Stimulated activated CD8-positive, alpha-beta memory T cell treated with anti-CD3 and anti-CD28 coated beads, Interleukin-12 subunit alpha, Interleukin-12 subunit beta, amount 100 ng/mL, for 4 hours (primary cell): ENCODE measurements at places on chromosomes 7 and 10.

GRCh38 chr7:144019457-144019856 lies 19.3 kb downstream of the OR6B1 start:
- DNase-seq = no peak

DNA sequence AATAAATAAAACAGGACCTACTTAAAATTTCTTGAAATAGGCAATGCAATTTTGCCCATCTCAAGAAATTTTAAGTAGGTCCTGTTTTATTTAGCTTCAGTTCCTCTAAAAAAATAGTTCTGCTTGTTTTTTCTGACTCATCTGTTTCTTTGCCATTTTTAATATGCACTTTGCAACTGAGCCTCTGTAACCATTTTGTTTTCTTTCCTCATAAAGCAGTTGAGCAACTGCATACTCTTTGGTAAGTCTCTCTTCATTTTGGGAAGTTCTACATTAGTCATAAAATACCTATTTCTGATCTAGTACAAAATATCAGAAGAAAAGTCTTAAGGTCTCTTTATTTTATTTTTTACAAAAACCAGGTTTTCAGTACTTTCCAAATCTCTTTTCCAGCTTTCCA lies 18.0 kb downstream of the TAS2R40 start:
- DNase-seq = no peak

DNA sequence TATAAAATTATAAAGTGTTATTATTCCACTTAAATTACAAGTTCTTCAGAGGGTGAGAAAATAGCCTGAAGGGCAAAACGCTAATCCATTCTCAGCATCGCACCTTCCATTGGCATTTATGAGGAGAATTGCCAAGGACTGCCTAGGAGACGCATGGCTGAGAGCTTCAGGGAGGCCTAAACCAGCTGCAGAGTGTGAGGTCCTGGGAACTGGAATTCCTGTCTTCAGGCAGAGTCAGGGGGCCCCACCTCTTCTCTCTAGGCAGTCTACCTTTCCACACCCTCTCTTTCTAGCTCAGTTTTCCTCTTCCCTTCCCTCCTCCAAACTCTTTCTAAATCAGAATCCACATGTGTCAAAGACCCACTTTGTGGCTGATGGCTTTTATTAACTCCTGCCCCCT lies 35.3 kb downstream of the LRRC72 start:
- DNase-seq = no peak

DNA sequence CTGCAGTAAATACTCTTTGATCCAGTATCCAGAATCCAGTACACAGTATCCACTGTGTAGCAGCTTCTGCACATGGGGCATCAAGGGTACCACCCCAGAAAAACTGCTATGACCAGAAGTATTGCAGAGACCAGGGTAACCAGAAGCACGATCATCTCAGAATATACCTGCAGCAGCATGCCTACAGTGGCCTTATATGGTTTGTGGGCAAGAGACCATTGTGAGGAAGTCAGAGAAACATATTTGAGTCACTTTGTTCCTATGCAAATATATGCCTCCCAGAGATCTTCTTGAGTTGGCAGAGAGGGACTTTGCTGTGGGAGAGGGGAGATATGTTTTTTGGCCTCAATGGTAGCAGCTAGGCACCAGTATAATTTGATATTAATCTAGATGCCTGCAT lies 206.4 kb upstream of the LRRTM3 start:
- no peak for DNase-seq

GRCh38 chr10:86003201-86003621 lies 363.4 kb downstream of the GRID1 start:
- no peak for DNase-seq

- no peak for DNase-seq
Observed at GRCh38 chr10:78605800-78606350, 462.9 kb upstream of the ZMIZ1 start.

DNA sequence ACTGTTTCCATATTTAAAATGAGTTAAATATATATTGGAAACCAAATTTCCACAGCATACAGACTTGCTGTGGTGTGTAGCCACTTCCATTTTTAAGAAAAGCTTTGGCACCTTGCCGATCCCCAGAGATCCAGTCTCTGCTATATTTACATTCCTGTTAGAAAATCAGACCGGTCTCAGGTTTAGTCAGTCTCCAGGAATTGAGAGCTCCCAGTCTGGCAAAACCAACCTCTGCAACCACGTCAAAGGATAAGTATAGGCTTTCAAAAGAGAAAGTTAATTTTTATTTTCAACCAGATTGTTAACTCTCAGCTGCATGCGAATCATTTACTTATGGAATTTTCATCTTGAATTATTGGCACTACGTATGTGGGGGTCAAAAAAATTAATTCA lies 28.2 kb downstream of the PUS7 start:
- DNase-seq = no peak

- no peak for DNase-seq
Observed at GRCh38 chr7:105596866-105597265, 15.6 kb upstream of the EFCAB10 start.

DNA sequence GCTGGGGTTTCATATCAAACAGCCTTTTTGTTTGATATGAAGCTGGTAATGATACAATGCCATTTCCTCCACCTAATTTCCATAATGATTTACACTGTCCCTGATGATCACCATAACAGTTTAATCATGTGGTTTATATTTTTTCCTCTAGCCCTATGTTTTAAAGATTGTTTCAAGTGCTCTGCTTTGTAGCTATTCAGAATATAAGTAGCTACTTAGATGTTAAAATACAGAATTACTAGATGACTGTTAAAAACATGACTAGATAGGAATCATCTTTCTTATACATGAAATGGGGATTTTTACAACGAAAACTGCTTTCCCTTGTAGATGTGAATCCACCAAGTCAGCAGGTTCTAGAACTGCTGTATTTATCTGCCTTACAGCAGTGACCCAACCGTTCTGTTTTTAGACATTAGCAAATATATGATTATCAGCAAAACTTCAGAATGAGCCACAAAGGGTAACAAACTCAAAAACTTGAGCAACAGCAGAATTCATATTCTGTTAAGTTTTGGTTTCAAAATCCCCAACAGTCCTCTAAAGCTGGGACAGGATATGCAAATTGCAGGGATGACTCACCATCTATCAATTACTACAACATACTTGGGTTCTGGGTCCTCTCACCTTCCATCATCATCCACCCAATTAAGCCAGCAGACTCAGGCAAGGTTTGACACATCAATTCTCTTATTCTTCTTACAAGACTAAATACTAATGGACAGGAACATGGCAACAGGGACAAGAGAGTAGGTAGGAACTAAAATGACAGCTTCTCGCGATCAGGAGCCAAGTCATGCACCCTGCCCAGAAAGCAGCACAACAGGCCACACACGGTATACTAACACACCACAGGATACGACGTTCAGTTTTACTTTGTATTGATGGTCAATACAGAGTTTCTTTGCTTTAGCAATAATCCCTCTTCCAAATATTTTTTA lies 83.9 kb downstream of the PIP4K2A start:
- DNase-seq = no peak
